ENCODE measurements at places on chromosomes 6 and 20.

GRCh38 chr6:63476302-63476701, 96.0 kb upstream of the LOC128125822 start:
- no peak for DNase-seq

- DNase-seq = peak; percentile 91
Observed at GRCh38 chr20:34365765-34366213, 2.7 kb downstream of the ITCH start.

- no peak for DNase-seq
Observed at GRCh38 chr20:6626805-6627204, 140.7 kb upstream of the BMP2 start.

DNA sequence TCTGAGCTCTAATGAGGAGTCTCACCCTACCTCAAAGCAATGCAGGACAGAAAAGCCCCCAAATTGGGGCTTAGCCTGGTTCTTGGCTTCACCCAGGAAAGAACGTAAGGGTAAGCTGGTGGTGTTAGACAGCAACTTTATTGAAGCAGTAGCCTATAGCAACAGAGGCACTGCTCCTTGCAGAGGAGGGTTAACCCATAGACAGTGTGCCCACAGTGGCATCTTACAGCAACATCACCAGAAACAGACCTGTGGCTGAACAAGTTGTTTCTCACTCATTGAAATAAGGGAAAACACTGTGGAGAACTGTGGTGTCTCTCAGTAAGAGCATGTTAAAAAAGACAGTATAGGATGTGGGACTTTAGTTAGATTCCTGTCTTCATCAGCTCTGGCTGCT, 80.4 kb upstream of the SPTLC3 start:
- DNase-seq = no peak

DNA sequence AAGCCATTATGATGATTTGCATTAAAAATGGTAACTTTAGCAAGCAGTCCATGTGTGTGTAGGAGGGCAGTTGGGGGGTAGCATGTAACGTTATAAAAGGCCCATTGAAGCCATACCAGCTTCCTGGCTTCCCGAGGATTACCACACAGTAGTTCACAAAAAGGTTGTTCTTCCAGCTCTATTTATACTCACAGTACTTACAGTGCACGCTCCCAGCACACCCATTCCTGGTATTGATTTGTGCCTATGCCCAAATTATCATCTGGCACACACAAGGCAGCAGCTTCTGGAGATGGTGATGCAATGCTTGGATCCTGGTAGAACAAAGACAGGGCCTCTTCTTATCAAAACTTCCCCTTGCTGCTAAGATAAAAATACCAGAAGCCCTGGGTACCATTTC, 436.8 kb downstream of the HAO1 start:
- DNase-seq = no peak

DNA sequence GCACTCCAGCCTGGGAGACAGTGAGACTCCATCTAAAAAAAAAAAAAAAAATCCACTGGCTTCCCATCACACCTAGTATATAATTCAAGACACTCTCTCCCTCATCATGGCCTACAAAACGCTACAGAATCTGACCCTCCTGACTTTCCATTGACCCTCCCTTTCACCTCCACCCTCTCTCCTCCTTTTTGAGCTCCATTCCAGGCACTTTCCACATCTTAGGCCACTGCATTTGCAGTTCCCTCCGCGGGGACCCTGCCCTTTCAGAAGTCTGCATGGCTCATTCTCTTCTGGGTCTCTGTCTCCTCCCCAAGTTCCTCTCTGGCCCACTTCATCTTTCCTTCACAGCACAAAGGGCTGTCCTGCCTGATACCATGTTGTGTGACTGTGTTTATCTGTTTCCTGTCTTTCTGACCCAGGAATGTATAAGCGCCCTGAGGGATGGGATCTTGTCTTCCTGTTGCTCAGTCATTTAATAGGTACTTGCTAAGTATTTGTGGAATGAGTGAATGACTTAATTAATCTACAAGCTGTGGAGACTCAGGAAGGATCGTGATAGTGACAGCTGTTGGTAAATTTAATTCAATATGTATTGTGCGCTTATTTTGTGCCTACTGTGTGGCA, 35.2 kb downstream of the NCR2 start:
- DNase-seq = no peak

GRCh38 chr20:45020236-45020886, 54.0 kb downstream of the STK4 start:
- DNase-seq = no peak

DNA sequence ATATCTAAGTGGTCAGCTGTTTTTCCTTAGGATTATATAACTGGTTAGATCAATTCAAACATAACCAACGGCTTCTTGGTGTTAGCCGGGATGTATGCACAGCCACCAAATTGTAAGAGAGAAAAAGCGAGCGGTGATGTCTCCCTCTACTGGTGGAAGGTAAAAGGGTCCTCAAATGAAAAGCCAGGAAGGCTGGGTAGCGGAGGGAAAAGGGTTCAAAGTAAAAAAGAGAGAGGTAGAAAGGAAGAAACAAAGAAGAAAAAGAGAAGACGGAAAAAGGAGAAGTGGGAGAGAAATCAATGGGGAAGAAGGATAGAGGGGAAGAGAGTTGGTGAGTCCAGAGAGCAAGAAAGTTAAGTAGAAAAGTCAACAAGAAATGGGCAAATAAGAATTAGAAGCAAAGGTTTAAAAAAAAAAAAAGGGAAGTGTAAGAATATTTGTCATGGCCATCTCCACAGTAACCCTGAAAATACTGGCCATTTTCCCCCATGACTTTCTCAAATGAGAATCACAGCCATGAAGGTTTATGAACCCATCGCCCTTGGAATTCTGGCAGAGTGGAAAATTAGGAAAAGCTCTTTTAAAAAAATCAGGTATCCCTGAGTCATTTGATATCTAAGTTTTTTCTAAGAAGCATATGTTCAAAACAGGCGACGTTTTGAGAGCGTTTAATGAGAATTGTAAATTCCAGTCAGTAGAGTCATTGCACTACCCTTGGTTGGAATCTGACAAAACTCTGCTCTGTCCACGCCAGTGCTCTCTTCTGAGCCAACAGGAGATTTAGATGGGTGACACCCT, 155.6 kb upstream of the SNX9 start:
- DNase-seq = peak; percentile 71

DNA sequence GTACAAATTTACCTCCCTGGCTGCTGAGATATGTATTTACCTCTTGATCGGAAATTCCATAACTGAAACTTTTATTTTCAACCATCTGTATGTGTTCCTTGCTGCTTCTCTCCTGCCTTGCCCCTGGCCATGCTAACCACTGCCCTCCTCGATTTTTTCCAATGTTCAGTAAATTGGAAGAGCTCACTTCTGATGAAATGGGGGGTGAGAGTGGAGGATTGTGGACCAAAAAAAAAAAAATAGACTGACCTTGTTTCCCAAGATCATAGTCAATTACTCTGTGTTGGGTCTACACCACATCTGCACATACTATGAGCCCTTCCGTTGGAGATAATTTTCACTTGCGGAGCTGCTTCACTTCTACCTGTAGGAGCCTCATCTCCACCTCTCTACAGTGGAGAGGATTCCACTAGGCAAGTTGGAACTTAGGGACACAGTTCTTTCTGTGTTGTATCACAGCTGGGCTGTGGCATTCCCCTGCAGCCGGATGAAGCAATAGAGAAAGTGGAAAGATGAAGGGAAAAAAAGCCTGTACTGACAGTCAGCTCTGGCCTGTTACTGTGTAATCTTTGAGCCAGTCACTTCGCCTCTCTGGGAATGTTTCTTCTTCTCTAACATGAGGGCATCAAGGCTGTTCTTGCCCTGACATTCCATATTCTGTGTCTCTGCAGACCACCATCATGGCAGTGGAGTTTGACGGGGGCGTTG, 1.6 kb downstream of the PSMB9 start:
- DNase-seq = no peak

DNA sequence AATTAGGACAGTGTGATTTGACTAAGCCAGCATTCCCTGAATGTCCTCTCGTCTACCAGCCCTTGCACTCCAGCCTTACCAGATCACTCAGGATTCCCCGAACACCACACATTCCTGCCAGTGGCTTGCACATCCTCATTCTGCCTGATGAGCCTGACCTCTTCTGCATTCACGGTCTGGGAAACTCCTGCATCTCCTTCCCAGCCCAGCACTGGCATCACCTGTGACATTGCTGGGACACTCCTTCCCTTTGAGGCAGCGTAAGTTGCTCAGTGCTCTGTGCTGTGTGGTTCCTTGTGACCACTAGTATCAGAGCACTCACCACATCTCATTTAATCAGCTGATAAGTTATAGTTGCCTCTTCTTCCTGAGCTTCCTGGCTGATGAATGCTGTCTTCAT, 17.3 kb downstream of the NCOA7 start:
- no peak for DNase-seq

All from suppressor macrophage (primary cell).